ENCODE measurements at places on chromosomes 6 and 20.

GRCh38 chr6:159196430-159196975 lies 27.3 kb downstream of the FNDC1 start:
- DNase-seq, result no peak

GRCh38 chr6:76706631-76707030 lies 634.2 kb upstream of the IMPG1 start:
- no peak for DNase-seq

DNA sequence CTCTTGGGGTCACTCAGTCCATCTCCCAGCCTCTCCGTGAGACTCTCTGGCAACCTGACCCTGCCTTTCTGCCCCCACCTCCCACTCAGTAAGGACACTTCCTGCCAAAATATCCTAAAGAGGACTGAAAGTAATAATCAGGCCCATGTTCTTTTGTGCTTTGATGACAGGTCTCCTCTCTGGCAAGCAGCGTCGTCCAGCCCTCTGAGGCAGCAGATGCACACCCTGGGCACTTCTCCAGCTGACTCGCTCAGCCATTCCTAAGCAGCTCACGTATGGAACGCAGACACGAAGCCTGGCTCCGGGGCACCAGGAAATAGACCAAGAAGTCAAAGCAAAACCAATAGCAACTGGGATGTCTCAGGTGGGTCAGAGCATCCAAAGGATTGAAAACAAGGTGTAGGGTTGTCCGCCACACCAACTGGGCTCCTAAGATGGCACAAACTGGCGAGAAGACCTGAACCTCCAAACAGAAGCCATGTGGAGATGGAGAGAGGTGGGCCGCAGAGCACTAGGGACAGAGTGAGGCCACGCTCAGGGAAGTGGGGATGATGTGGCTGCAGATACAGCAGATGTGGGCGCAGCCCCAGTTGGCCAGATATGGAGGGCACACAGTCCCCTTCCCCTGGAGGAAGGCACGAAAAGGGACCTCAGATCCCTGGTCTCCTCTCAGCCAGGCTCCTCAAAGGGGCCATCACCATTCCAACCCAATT lies 99.3 kb downstream of the PRND start:
- no peak for DNase-seq

DNA sequence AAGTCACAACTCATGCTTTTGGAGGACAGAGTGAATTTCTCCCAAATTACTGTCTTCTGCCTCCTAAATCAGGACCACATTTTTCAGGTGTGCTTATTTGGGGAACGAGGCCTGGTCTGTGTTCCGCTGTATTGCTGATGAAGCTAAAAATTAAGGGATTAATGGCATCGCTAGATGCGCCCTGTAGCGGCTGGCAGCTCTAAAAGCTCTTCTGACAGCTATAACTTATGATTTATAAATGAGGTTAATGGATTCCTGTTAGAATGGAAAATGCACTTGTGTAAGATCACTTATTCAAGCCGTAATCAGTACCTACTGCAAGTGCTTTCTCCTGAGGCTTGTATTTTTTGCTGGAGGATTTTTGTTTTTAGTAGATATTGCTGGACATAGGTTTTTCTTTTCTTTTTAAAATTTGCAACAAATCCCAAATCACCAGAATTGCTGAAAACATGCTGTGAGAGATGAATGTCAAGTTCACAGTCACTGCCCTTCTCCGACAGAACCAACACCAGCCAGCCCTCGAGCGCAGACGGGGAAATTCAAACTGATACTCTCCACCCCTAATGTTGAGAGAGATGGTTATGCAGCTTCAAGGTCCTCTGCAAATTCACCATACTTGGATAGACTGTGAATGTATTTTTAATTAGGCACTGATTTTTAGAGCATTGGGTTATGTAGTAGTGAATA lies 49.1 kb downstream of the AKAP12 start:
- no peak for DNase-seq

- DNase-seq, result no peak
Measured at GRCh38 chr6:13447949-13448724, 39.3 kb downstream of the GFOD1 start.

DNA sequence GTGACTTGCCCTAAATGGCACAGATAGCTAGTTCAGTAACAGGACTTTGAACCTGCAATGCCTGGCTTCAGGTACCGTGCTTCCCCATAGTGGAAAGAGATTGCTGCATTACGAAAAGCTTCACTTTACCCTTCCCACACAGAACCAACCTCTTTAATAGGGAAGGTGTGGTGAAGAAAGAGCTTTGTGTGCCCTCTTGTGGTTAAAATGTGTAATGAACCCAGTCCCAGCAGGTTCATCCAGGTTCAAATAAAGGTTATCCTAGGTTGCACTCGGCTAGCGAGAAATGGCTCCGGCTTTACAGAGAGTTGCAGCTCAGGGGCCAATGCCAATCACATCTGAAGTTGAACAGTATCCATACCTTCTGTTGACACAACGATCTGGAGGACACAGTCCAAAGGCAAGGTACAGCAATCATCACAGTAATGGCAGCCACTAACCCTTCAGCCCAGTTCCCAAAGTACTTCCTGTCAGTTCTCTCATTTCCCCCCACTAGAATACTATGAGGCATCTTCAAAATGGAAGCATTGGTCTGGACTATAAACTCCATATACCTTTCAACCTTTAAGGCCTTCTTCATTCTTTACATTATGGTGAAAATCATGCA lies 3.0 kb downstream of the DEFB115 start:
- peak; percentile 74 for DNase-seq

- DNase-seq, result no peak
Measured at GRCh38 chr20:33246077-33246476, 10.3 kb downstream of the BPIFA1 start.
